ENCODE measurements at places on chromosomes 7 and 10. TPM values are rescaled to one million over a fixed set of nuclear protein-coding genes. Genes with fewer than 3 reads are reported as not detected.

The SPAM1 gene
- not detected for polyA plus RNA-seq

The SBDS gene
- polyA plus RNA-seq, result 202 TPM

The IL15RA gene
- 3.2 TPM for polyA plus RNA-seq

The MTPN gene
- 100 TPM for polyA plus RNA-seq

The ARMH3 gene
- polyA plus RNA-seq, result 15.2 TPM

The PAX4 gene
- not detected for polyA plus RNA-seq

The NPM3 gene
- 56.9 TPM for polyA plus RNA-seq
